ENCODE measurements at places on chromosomes 13 and 19. TPM values are rescaled to one million over a fixed set of nuclear protein-coding genes. Genes with fewer than 3 reads are reported as not detected.

GRCh38 chr19:36100476-36100875 is 10.5 kb upstream of the OVOL3 start:
- no peaks in the 10 kb centered on the region for H3K27me3 ChIP-seq
- H3K27ac ChIP-seq, result no peak overlapping the region
- no peak for DNase-seq
- H3K36me3 ChIP-seq, result peaks cover 48% of the 10 kb centered on the region
- no peaks in the 10 kb centered on the region for H3K4me1 ChIP-seq
- H3K4me3 ChIP-seq, result no peak overlapping the region

DNA sequence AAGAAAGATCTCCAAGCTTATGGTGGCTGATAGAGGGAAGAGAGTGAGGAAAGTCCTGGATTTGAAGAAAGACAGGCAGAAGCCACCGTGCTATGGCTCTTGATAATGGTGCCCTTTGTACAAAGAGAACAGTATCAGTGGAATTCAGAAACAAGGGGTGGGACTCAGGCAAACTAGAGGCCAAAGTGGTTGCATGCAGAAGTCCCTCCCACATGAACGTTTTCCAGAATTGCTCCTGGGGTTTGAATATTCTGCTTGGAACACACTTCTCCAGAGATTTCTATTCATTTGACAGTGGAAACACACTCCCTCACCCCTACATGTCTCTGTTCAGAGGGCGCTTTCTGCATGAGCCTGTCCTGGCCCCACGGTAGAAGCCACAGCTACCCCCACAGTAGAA is 10.1 kb upstream of the MBNL2 start:
- DNase-seq, result no peak
- H3K27me3 ChIP-seq, result no peaks in the 10 kb centered on the region
- H3K36me3 ChIP-seq, result no peaks in the 10 kb centered on the region
- H3K4me3 ChIP-seq, result no peak overlapping the region
- H3K4me1 ChIP-seq, result no peaks in the 10 kb centered on the region

GRCh38 chr13:51501592-51502152 is 48.8 kb upstream of the INTS6 start:
- H3K27me3 ChIP-seq, result no peaks in the 10 kb centered on the region
- H3K4me1 ChIP-seq, result peaks cover 50% of the 10 kb centered on the region
- H3K4me3 ChIP-seq, result no peak overlapping the region
- peak; percentile 98 for DNase-seq
- no peaks in the 10 kb centered on the region for H3K36me3 ChIP-seq

DNA sequence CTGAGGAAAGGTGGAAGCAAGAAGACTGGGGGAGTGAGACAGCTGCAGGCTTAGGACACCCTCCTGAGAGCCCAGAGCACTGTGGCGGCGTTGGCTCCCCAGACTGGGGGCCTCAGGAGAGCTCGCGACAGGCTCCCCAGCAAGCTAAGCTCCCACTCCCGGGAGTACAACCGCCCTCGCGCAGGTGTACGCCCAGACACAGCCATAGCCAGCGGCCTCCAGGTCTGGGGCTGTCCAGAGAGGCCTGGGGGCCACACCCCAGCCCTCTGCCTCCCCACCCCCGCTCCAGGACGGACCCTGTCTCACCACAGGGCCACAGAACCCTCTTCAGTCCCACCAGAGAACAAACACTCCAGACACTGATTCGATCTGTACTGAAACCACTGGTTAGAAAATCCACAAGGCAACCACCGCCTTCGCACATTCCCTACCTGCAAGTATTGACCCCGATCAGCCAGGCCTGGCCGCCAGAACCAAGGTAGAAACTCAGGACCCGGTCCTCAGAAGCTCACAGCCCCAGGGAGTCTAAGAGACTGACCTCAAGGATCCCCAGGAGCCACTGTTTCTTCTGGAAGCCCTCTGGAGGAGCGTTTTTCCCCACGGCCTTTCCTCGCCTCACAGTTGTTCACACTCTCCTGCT is 16.3 kb downstream of the ZIC5 start:
- no peaks in the 10 kb centered on the region for H3K36me3 ChIP-seq
- no peak for DNase-seq
- peak overlapping the region; percentile 48 for H3K4me3 ChIP-seq
- no peaks in the 10 kb centered on the region for H3K27me3 ChIP-seq

GRCh38 chr19:6260912-6261650 is 18.7 kb downstream of the MLLT1 start:
- peaks cover 10% of the 10 kb centered on the region for H3K4me1 ChIP-seq
- H3K36me3 ChIP-seq, result peaks cover 25% of the 10 kb centered on the region
- no peaks in the 10 kb centered on the region for H3K27me3 ChIP-seq
- no peak overlapping the region for H3K4me3 ChIP-seq

GRCh38 chr19:45547965-45548609 is 36.5 kb downstream of the OPA3 start:
- no peak overlapping the region for H3K27ac ChIP-seq
- no peak overlapping the region for H3K4me3 ChIP-seq
- no peaks in the 10 kb centered on the region for H3K27me3 ChIP-seq
- H3K4me1 ChIP-seq, result no peaks in the 10 kb centered on the region

DNA sequence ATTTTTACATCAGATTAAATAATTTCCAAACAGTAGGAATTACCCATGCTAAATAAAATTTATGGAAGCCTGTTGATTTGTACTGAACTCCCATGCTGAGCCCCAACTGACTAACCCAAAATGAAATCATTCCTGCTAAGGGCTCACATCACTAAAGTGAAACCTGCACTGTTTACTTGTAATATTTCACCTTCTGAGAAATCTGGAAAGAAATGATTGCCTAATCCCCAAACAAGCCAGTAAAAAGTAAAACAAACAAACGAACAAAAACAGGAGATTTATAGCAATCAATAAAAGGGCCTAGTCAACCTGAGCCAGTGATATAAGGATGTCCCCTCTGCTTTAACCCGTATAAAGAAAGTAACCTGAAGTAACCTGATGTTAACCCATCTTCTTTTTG is 1599.8 kb downstream of the OLFM4 start:
- H3K27me3 ChIP-seq, result no peaks in the 10 kb centered on the region
- no peak for DNase-seq
- no peaks in the 10 kb centered on the region for H3K4me1 ChIP-seq
- no peak overlapping the region for H3K27ac ChIP-seq

DNA sequence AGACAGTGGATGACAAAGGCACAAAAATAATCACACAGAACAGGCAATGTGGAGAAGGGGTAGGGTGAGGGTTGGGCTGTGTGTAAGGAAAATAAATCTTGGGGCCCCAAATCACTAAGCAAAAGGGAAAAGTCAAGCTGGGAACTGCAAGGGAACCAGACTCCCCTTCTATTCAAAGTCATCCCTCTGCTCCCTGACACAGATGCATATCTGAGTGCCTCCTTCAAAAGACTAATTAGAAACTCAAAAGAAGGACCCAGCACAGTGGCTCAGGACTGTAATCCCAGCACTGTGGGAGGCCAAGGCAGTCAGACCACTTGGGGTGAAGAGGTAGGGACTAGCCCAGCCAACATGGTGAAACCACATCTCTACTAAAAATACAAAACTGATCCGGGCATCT is 18.3 kb downstream of the ZNF611 start:
- H3K4me3 ChIP-seq, result no peak overlapping the region
- H3K27me3 ChIP-seq, result no peaks in the 10 kb centered on the region
- no peak for DNase-seq
- H3K4me1 ChIP-seq, result no peaks in the 10 kb centered on the region
- H3K36me3 ChIP-seq, result peaks cover 6% of the 10 kb centered on the region
- H3K27ac ChIP-seq, result no peak overlapping the region

DNA sequence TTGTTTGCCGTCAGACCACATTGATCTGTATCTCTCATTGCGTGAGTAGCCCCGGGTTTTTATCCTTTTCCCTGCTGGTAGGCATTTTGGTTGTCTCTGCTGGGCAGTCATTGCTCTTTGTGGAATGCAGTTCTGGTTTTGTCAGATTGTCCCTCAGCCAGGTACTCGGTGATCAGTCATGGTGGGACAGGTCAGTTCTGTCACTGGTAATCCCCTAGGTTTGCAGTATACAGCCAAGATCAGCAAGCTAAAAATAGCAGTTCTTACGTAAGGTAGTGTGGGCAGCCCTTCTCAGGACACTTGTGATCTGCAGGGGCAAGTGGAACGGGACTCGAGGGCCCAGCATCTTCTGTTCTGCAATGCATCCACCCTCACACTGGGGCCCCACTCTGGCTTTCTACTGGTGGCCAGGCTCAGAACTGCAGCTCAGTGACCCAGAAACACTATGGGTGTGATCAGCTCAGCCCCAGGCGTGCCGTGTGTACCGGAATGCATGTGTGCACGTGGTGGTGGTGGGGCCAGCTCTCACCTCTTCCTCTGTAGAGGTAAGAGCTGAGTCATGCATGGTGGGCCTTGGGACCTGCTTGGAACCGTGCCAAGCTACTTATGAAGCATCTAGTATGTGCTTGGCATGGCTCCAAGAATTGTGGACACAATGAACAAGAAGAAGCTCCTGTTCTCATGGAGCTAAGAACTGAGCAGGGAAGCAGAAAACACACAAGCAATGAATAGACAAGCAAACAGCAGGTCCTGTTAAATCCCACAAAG is 6.3 kb downstream of the PLEKHF1 start:
- no peaks in the 10 kb centered on the region for H3K27me3 ChIP-seq
- DNase-seq, result no peak
- H3K36me3 ChIP-seq, result no peaks in the 10 kb centered on the region
- H3K27ac ChIP-seq, result no peak overlapping the region

GRCh38 chr19:7149956-7150705 is 80.6 kb downstream of the ZNF557 start:
- no peak overlapping the region for H3K27ac ChIP-seq
- no peak overlapping the region for H3K4me3 ChIP-seq
- H3K4me1 ChIP-seq, result no peaks in the 10 kb centered on the region
- H3K36me3 ChIP-seq, result no peaks in the 10 kb centered on the region
- H3K27me3 ChIP-seq, result no peaks in the 10 kb centered on the region
- no peak for DNase-seq

DNA sequence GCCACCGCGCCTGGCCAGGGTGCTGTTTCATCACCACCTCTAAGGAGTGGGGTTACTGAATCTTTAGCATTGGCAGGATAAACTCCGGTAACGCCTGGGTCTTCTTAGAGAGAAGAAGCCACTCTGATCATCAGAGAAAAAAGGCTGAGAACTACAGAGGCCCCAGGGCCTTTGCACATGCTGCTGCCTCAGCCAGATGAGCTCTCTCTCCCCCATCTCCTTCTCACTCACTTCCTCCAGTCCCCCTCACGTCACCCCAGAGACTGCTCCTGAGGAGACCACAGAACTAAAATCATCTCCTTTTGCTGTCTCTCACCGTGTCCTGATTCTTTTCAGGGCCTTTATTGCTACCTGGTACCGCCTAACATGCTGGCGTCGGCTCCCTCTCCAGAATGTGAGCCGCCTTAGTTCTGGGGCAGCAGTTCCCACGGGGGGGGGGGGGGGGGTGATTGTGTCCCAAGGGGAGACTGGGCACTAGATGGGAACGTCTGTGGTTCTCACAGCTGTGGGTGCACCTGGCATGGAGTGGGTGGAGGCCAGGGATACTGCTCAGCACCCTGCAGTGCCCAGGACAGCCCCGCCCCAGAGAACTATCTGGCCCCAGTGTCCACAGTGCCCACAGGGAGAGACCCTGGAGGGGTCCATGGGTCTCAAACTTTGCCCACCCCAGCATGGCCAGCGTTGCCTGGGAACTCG is 5.1 kb upstream of the DIRAS1 start:
- peaks cover 11% of the 10 kb centered on the region for H3K27me3 ChIP-seq
- no peak for DNase-seq
- H3K27ac ChIP-seq, result no peak overlapping the region
- H3K4me1 ChIP-seq, result peaks cover 5% of the 10 kb centered on the region

GRCh38 chr19:56622374-56622773 is 20.6 kb upstream of the SMIM17 start:
- no peak for DNase-seq
- no peaks in the 10 kb centered on the region for H3K4me1 ChIP-seq
- peaks cover 12% of the 10 kb centered on the region for H3K36me3 ChIP-seq
- no peak overlapping the region for H3K27ac ChIP-seq

GRCh38 chr19:39341129-39341718 is 997 bp upstream of the SAMD4B start:
- no peaks in the 10 kb centered on the region for H3K27me3 ChIP-seq
- H3K36me3 ChIP-seq, result no peaks in the 10 kb centered on the region
- peak overlapping the region; percentile 61 for H3K4me3 ChIP-seq
- H3K4me1 ChIP-seq, result peaks cover 27% of the 10 kb centered on the region
- peak overlapping the region; percentile 77 for H3K27ac ChIP-seq

- no peak overlapping the region for H3K27ac ChIP-seq
- no peak for DNase-seq
- no peaks in the 10 kb centered on the region for H3K36me3 ChIP-seq
- no peak overlapping the region for H3K4me3 ChIP-seq
- no peaks in the 10 kb centered on the region for H3K4me1 ChIP-seq
Observed at GRCh38 chr13:98688373-98688772, 64.1 kb downstream of the SLC15A1 start.

- no peak overlapping the region for H3K4me3 ChIP-seq
- H3K27ac ChIP-seq, result no peak overlapping the region
- no peaks in the 10 kb centered on the region for H3K27me3 ChIP-seq
- DNase-seq, result no peak
Observed at GRCh38 chr13:98428256-98428966, 148.5 kb downstream of the STK24 start.

- H3K36me3 ChIP-seq, result no peaks in the 10 kb centered on the region
- no peaks in the 10 kb centered on the region for H3K27me3 ChIP-seq
- DNase-seq, result no peak
- H3K4me3 ChIP-seq, result no peak overlapping the region
Observed at GRCh38 chr19:6528544-6529121, 2.2 kb upstream of the TNFSF9 start.

- H3K27ac ChIP-seq, result no peak overlapping the region
- no peak for DNase-seq
- no peaks in the 10 kb centered on the region for H3K4me1 ChIP-seq
Observed at GRCh38 chr19:15231271-15231670, 977 bp downstream of the EPHX3 start.

- H3K27me3 ChIP-seq, result peaks cover 4% of the 10 kb centered on the region
- no peak overlapping the region for H3K4me3 ChIP-seq
- no peak overlapping the region for H3K27ac ChIP-seq
Observed at GRCh38 chr13:103676329-103676728, 610.1 kb upstream of the SLC10A2 start.

- H3K27me3 ChIP-seq, result no peaks in the 10 kb centered on the region
- H3K27ac ChIP-seq, result peak overlapping the region; percentile 8
- no peak for DNase-seq
- peak overlapping the region; percentile 2 for H3K4me3 ChIP-seq
- peaks cover 65% of the 10 kb centered on the region for H3K36me3 ChIP-seq
Observed at GRCh38 chr13:46373623-46374022, 13.4 kb downstream of the RUBCNL start.

GRCh38 chr13:28755546-28755870 is 36.7 kb upstream of the SLC46A3 start:
- peaks cover 12% of the 10 kb centered on the region for H3K4me1 ChIP-seq
- no peaks in the 10 kb centered on the region for H3K36me3 ChIP-seq
- H3K27me3 ChIP-seq, result no peaks in the 10 kb centered on the region
- no peak overlapping the region for H3K4me3 ChIP-seq
- no peak for DNase-seq

- H3K4me1 ChIP-seq, result peaks cover 15% of the 10 kb centered on the region
- DNase-seq, result peak; percentile 48
- peaks cover 29% of the 10 kb centered on the region for H3K36me3 ChIP-seq
- no peaks in the 10 kb centered on the region for H3K27me3 ChIP-seq
- peak overlapping the region; percentile 98 for H3K27ac ChIP-seq
- peak overlapping the region; percentile 93 for H3K4me3 ChIP-seq
Observed at GRCh38 chr19:34428549-34429285, 536 bp downstream of the UBA2 start.

GRCh38 chr19:2255112-2255845 is 938 bp downstream of the JSRP1 start:
- H3K27ac ChIP-seq, result no peak overlapping the region
- no peaks in the 10 kb centered on the region for H3K4me1 ChIP-seq
- DNase-seq, result no peak

NALCN gene
- total RNA-seq, result 0.52 TPM

PBX4 gene
- 3.1 TPM for total RNA-seq

PINLYP gene
- 15.6 TPM for total RNA-seq

FCGBP gene
- total RNA-seq, result 8.7 TPM

SERPINE3 gene
- not detected for total RNA-seq

PRR22 gene
- 6.5 TPM for total RNA-seq

CYP4F2 gene
- not detected for total RNA-seq

GARIN5A gene
- total RNA-seq, result 0.59 TPM

Data from A673 (cell line).